ENCODE measurements at places on chromosomes 12 and 14. TPM values are rescaled to one million over a fixed set of nuclear protein-coding genes. Genes with fewer than 3 reads are reported as not detected.

DNA sequence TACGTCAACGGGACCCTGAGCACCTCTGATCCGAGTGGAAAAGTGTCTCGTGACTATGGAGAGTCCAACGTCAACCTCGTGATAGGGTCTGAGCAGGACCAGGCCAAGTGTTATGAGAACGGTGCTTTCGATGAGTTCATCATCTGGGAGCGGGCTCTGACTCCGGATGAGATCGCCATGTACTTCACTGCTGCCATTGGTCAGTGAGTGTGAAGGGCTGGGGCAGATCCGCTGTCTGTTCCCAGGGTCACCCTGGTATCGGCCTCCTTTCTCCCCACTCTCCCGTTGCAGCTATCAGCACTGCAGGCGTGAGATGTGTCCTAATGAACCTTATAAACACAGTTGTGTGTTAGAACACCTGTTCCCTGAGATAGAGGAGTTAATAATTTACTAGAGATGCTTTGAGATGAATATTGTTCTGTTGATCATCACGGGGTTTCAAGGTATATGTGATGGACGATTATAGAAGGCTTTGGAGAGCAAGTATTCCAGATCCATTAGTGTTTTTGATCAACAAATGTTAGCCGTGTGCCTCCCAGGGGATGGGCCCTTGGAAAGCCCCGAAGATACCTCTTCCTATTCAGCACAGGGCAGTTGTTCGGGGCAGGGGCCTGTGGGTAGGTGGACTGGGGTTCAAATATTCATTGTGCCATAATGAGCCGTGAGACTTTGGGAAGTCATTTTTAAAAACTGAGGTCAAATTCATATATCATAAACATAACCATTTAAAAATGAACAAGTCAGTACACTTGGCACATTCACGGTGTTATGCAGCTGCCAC, 33.6 kb downstream of the ADGRD1 start:
- no peak overlapping the region for H3K27ac ChIP-seq
- H3K4me3 ChIP-seq = no peak overlapping the region
- no peak for DNase-seq
- peaks cover 13% of the 10 kb centered on the region for H3K27me3 ChIP-seq
- no peaks in the 10 kb centered on the region for H3K4me1 ChIP-seq

DNA sequence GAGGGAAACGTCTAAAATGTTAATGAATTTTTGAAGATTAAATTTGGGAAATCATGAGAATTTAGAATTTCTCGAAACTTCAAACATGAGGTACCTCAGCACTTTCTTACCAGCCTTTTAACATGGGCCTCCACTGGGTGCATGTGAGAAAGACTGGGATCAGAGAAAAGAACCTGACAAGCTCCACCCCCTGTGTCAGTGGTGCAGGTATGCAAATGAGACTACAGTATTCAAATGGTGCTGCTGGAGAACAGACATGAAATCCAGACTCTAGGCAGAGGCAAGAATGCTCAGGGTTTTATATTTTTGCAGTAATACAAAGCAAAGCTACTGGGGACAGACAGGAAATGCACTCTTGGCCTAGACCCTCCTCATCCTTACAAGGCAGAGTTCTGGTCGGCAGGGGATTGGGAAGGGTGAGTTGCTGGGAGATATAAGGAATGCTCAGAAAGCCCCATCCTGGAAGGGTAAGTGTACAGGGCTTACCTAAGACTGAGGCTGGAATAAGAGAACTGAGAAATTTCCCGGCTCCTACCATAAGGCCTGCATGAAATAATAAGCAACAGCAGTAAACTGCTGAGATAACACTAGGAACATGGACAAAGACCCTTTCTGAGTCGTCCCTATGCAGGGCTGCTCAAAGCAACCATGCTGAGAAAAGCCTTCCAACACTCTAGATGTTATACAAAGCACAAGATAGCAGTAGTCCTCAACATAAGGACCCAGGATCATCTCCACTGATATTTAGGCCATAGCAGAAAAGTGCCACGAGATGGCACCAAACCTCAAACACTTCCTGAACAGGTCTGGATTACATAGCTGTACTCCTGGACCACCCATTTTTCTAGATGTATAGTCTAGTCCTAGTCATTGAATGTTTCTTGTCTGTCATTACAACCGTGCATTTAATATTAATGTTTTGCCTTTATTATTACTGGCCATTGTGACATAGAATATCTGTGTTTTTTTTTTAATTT, 260.8 kb downstream of the RASSF9 start:
- H3K36me3 ChIP-seq = no peaks in the 10 kb centered on the region
- H3K4me1 ChIP-seq = no peaks in the 10 kb centered on the region
- DNase-seq = peak; percentile 41
- H3K4me3 ChIP-seq = no peak overlapping the region

GRCh38 chr14:44778604-44779003, 183.1 kb downstream of the KLHL28 start:
- no peak overlapping the region for H3K27ac ChIP-seq
- DNase-seq = no peak
- no peak overlapping the region for H3K4me3 ChIP-seq

- H3K36me3 ChIP-seq = no peaks in the 10 kb centered on the region
- DNase-seq = no peak
- H3K27me3 ChIP-seq = peaks cover 59% of the 10 kb centered on the region
Observed at GRCh38 chr14:95700221-95700976, 13.5 kb downstream of the TCL1A start.

GRCh38 chr14:54627540-54628363, 60.8 kb downstream of the SAMD4A start:
- peak; percentile 64 for DNase-seq
- no peaks in the 10 kb centered on the region for H3K27me3 ChIP-seq
- peak overlapping the region; percentile 53 for H3K4me3 ChIP-seq
- H3K36me3 ChIP-seq = peaks cover 3% of the 10 kb centered on the region

The RPGRIP1 gene
- not detected for total RNA-seq

GRCh38 chr14:71021347-71022011, 114.2 kb downstream of the PCNX1 start:
- DNase-seq = no peak
- peaks cover 21% of the 10 kb centered on the region for H3K4me1 ChIP-seq
- peaks cover 55% of the 10 kb centered on the region for H3K36me3 ChIP-seq
- H3K4me3 ChIP-seq = no peak overlapping the region
- H3K27me3 ChIP-seq = no peaks in the 10 kb centered on the region
